Mammary epithelial cell (primary cell): ENCODE measurements at places on chromosomes 5 and 9. TPM values are rescaled to one million over a fixed set of nuclear protein-coding genes. Genes with fewer than 3 reads are reported as not detected.

PFDN1 gene
- 65.0 and 82.1 TPM in 2 replicates for total RNA-seq

FANCC gene
- 8.5 and 12.9 TPM in 2 replicates for total RNA-seq

S1PR3 gene
- 2.5 TPM for total RNA-seq

HEMGN gene
- not detected for total RNA-seq

NUTM2G gene
- not detected in 2 replicates for total RNA-seq

GARNL3 gene
- total RNA-seq: 2.8 TPM

SLC35A4 gene
- total RNA-seq: 24.0 TPM

ENTREP1 gene
- total RNA-seq: 5.0 and 6.2 TPM in 2 replicates

SPINK6 gene
- total RNA-seq: 4.8 TPM

UNC5A gene
- 0.07 TPM in 1 of 2 replicates, not detected in the other for total RNA-seq

DOCK8 gene
- total RNA-seq: 5.0 TPM

RECK gene
- 12.7 TPM for total RNA-seq

MELK gene
- 22.0 and 40.8 TPM in 2 replicates for total RNA-seq

FIBCD1 gene
- 3.0 and 3.3 TPM in 2 replicates for total RNA-seq

TMEFF1 gene
- total RNA-seq: 0.26 and 0.35 TPM in 2 replicates

PCDHGA5 gene
- total RNA-seq: 1.5 TPM

CAVIN4 gene
- total RNA-seq: 0.33 TPM

OGN gene
- not detected for total RNA-seq

KCNN2 gene
- total RNA-seq: not detected

SLC34A3 gene
- total RNA-seq: not detected in 2 replicates

CDC14B gene
- 14.5 TPM for total RNA-seq

SPATA31C1 gene
- total RNA-seq: not detected in 2 replicates

PCDHGA8 gene
- total RNA-seq: 0.87 and 1.1 TPM in 2 replicates

FGFR4 gene
- total RNA-seq: 1.3 TPM

CDH9 gene
- not detected in 2 replicates for total RNA-seq

C9 gene
- under 0.01 TPM for total RNA-seq

IFNA4 gene
- not detected in 2 replicates for total RNA-seq

TAS2R1 gene
- total RNA-seq: not detected in 2 replicates

GABRB2 gene
- not detected in 2 replicates for total RNA-seq

LCN15 gene
- total RNA-seq: not detected in 2 replicates

SHB gene
- 30.5 TPM for total RNA-seq
